Stimulated activated CD8-positive, alpha-beta memory T cell treated with anti-CD3 and anti-CD28 coated beads, Interleukin-7, amount 100 ng/mL, for 24 hours (primary cell): ENCODE measurements at places on chromosomes 2 and 18.

DNA sequence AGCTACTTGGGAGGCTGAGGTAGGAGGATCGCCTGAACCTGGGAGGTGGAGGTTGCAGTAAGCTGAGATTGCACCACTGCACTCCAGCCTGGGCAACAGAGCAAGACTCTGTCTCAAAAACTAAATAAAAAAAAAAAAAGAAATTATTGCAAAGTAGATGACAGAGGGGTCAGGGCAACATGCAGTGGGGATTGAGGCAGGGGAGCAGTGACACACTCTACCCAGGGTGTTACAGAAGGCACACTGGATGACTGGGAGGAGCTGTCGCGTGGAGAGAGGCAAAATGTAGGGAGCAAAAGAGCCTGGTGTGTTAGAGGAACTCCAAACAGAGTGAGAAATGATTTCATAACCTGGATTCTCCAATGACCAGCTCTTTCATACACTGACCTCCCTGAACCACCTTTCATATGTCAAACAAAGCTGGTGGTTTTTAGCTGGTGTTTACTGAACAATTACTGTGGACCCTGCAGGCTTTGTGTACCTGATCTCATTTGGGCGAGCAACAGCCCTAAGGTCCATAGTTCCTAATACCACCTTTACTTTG lies 22.1 kb downstream of the FBXO41 start:
- no peak for DNase-seq

DNA sequence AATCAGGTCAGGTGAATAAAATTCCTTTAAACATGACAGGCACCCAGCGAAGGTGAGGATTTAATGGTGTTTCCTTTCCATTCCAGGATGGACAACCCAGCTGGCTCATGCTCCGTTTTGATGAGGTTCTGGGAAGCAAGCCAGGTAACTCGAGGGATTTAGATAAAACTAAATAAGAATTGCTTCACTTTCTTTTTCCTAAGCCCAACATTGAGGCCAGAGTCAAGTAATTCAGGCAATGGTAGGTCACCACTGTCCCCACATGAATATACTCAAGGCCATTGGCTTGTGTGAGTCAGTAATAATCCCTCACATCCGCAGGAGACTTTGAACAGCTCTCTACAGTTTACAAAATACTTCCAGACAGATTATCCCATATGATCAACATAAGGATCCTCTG lies 16.2 kb upstream of the LRATD1 start:
- DNase-seq = no peak

DNA sequence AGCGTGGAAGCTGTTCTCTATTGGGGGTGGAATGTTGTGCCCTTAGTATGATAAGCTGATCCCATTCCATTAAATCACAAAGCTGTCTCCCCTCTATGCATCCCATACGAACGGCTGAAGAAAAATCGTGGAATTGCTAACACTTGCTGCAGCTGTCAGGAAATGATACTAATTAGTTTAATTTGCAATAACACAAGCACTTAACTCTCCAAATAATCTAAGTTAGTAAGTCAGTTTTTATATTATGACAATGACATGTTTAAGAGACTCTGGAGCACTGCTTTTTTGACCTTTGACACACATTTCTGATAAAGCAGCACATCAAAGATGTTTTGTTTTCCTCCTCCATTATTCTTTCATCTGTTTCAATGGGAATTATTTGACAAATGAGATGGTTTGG lies 123.7 kb upstream of the SATB2 start:
- no peak for DNase-seq

DNA sequence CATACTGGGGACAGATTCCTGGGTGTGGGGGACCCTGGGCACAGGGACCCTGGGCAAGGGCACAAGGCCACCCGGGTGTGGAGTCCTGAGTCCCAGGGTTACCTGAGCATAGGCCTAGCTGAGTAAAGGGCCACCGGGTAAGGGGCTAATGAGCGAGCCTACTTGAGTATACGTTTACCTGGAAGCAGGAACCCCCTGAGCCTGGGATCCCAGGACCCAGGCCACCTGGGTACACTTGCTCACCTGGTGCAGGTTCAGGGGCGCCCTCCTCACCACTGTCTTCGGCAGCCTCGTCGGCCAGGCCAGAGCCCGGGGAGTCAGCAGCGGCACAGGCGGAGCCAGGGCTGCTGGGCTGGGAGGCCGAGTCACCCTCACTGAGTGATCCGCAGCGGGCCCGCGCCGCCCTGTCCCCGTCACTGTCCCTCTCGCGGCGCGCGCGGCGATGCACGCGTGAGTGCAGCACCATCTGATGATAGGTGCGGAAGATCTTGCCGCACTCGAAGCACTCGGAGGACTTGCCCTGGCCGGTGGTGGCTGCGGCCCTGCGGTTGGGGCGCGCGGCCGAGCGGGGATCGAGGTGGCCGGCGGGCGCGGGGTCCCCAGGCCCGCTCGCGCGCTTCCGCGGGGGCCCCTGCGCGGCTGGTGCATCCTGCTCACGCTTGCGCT lies 53.9 kb downstream of the ZNF516 start:
- no peak for DNase-seq

- no peak for DNase-seq
Observed at GRCh38 chr2:63596401-63596883, 7.7 kb downstream of the MDH1 start.

GRCh38 chr18:62784966-62785413 lies 69.6 kb downstream of the PHLPP1 start:
- no peak for DNase-seq

DNA sequence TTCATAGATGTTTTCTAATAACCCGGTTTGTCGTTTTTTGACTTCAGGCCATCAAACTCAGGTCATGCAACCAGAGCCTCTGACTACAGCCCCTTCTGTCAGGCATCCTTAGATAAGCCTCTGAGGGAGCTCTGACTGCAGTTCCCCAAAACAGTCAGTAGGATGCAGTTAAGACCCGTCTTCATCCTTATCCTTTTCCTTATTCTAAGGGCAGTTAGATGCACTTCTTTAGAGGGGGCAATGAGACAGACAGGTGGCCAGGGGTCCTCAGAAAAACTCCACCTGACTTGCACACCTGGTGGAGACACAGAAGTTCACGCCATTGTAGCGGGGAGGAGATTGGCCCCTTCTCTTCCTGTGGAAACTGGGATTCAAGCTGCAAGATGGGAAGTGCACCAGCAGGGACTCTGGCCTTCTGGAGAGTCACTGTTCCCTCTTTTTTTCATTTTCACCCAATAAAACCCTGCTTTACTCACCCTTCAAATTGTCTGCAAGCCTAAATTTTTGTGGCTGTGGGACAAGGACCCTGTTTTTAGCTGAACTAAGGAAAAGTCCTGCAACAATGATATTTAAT lies 104.8 kb upstream of the TFPI start:
- DNase-seq = no peak

DNA sequence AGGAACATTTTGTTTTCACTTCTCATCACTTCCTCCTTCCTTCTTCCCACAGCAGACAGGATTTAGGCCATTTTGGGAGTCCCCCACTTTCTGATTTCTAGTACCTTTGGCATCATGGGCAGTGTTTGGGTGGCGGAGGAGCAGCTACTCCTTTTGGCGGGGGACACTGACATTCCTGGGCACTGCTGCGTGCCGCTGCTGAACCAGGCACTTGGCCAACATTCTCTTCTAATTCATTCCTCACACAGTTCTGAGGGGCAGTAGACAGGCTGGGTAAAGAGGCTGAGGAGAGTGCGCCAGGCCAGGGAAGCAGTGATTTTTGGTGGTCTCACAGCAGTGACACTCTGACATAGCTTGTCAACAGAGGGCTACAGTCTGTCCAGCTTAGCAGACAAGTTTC lies 270.2 kb downstream of the LOXHD1 start:
- no peak for DNase-seq

DNA sequence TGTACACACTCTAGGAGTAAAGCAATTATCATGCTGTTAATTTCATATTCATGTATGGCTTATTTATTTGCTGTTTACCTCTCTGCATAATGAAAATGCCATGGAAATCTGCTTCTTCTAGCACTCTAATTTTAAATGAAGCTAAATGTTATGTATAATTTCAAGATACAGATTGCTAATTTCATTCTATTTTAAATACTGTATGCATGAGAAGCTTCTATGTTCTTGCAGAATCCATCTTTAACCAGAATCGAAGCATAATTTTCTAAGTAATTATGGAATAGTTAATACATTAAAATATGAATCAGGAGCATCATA lies 127.2 kb downstream of the UBE2E3 start:
- no peak for DNase-seq

DNA sequence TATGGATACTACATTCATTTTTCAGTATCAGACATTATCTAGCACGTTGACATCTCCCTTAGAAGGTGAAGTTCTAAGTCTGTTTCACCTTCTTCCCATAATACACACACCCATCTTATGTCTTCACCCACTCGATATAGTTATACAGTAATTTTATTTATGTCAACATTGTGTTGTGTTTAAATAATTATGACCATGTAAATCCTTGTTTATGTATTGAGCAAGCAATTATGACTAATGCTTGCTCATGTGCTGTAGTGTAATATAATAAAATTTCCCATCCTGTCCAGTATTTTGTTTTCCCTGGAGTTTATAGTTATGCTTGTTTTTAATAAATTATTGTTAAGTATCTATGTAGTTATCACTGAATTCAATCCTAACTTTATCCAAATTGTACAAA lies 163.2 kb downstream of the MTX2 start:
- no peak for DNase-seq

- DNase-seq = no peak
Observed at GRCh38 chr2:88209521-88210131, 39.5 kb downstream of the THNSL2 start.

DNA sequence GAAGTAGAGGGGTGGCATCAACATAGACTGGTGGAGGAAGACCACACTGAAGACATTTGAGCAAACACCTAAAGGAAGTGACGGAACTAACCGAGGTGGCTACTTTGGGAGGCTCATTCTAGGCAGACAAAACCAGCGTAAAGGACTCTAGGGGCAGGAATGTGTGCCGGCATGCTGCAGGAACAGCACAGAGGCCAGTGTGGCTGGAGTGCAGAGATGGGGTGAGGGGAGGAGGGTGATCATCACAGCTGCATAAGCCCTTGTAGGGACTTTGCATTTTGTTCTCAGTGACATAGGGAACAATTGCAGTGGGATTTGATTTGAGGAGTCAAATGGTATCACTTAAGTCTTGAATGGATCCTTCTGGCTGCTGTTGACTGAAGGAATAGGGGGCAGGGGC lies 253.5 kb downstream of the NCKAP5 start:
- no peak for DNase-seq

- DNase-seq = no peak
Observed at GRCh38 chr2:69033461-69034095, 20.6 kb downstream of the ANTXR1 start.

- no peak for DNase-seq
Observed at GRCh38 chr2:214579035-214579434, 168.2 kb downstream of the VWC2L start.

- DNase-seq = no peak
Observed at GRCh38 chr2:89837962-89838625, 1146.6 kb downstream of the RPIA start.

- no peak for DNase-seq
Observed at GRCh38 chr2:215851696-215852095, 161.7 kb downstream of the MREG start.

GRCh38 chr2:20430461-20431300 lies 16.2 kb upstream of the RHOB start:
- no peak for DNase-seq

DNA sequence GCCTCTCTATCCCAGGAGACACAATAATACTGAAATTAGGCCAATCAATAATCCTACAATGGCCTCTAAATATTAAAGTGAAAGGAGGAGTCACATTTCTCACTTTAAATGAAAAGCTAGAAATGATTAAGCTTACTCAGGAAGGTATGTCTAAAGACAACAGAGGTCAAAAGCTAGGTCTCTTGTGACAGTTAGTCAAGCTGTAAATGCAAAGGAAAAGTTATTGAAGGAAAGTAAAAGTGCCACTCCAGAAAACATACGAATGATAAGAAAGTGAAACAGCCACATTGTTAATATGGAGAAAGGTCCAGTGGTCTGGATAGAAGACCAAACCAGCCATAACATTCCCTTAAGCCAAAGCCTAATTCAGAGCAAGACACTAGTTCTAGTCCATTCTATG lies 9.5 kb downstream of the SESTD1 start:
- DNase-seq = no peak

DNA sequence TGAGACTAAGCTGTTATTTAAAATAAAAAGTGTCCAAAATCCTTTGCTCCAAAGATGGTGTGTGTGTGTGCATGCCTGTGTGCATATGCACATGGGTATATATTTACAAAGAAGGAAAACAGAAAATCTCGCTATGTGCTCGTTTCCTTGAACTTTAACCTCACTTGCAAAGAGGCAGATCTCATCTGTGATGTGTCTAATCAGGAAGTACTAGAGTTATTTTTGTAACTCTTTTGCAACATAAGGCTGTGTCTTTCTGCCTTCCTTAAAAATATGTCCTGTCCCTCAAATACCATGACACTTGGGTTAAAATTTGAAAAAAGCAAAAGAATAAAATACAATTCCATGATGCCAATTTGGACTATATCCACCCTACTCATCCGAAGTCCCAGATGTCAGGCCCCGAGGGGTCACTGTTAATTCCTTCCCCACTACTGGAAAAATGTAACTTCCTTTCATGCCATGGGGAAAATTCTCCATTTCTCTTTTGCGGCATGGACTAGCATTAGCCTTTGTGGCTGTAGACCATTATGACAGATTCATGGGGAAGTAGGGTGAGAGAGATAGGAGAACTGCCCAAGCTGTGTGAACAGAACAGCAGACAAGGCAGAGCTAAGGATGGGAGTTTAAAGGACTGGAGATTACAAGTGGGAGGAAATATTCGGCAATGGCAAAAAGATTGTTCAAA lies 191.3 kb downstream of the MYO1B start:
- DNase-seq = no peak

DNA sequence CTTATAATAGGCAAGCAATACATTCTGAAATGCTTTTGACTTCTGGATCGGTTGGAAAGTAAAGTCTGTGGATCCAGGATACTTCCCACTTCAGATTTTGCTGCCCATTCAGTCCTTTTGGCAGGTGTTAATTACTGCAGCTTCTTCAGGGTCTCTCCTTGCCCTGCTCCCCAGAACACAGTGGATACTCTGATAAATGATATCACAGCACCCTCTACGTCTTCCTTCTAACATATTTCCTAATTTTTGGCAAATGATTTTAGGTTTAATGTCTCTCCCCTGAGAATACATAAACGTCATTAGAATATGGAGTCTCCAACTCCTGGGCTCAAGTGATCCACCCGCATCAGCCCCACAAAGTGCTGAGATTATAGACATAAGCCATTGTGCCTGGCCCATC lies 249.8 kb downstream of the NYAP2 start:
- no peak for DNase-seq
